Cardiac muscle cell (in vitro differentiated cells and primary cell): ENCODE measurements at places on chromosomes 16 and 17. TPM values are rescaled to one million over a fixed set of nuclear protein-coding genes. Genes with fewer than 3 reads are reported as not detected.

GRCh38 chr17:57294101-57294500, 37.8 kb downstream of the MSI2 start:
- H3K27ac ChIP-seq, result no peak overlapping the region
- H3K27me3 ChIP-seq, result no peaks in the 10 kb centered on the region
- no peak for DNase-seq
- peaks cover 4% of the 10 kb centered on the region for H3K36me3 ChIP-seq

DNA sequence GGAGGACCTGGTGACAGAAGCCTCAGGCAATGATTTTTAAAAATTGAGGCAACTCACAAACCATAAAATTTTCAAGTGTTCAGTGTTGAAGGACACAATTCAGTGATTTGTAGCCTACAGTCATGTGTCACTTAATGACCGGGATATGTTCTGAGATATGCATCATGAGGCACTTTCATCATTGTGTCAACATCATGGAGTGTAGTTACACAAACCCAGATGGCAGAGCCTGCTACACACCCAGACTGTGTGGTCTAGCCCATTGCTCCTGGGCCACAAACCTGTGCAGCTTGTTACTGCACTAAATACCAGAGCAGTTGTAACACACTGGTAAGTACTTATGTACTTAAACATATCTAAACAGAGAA, 1.6 kb downstream of the PRSS41 start:
- no peaks in the 10 kb centered on the region for H3K36me3 ChIP-seq
- no peak overlapping the region for H3K4me3 ChIP-seq
- H3K27me3 ChIP-seq, result no peaks in the 10 kb centered on the region
- peak; percentile 26 for DNase-seq

- no peaks in the 10 kb centered on the region for H3K27me3 ChIP-seq
- H3K4me3 ChIP-seq, result no peak overlapping the region
- no peak for DNase-seq
Measured at GRCh38 chr17:27403480-27404005, 52.7 kb upstream of the KSR1 start.

- H3K36me3 ChIP-seq, result peaks cover 6% of the 10 kb centered on the region
- no peak for DNase-seq
- no peak overlapping the region for H3K27ac ChIP-seq
- H3K4me3 ChIP-seq, result no peak overlapping the region
- no peaks in the 10 kb centered on the region for H3K4me1 ChIP-seq
Measured at GRCh38 chr16:2496223-2497115, 17.3 kb upstream of the ATP6V0C start.

DNA sequence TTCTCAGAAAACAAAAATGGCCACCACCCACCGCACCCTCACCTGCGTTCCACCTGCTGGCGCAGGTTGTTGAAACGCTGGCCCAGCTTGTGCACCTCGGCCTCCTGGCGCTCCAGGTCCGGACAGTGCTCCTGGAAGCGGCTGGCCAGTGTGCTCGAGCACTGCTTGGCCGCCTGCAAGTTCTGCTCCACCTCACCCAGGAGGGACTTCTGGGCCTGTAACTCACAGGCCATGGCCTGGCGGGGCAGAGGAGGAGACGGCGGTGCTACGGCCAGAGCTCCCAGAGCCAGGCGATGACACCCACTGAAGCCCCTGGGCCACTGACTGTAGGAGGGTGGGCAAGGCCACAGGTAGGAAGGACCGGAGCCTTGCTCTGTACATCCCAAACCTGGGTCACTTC, 43.4 kb downstream of the UBN1 start:
- H3K4me1 ChIP-seq, result no peaks in the 10 kb centered on the region
- H3K36me3 ChIP-seq, result peaks cover 10% of the 10 kb centered on the region
- no peak for DNase-seq
- H3K27ac ChIP-seq, result no peak overlapping the region
- no peaks in the 10 kb centered on the region for H3K27me3 ChIP-seq

GRCh38 chr17:72345088-72345487, 224.3 kb downstream of the SOX9 start:
- H3K27me3 ChIP-seq, result no peaks in the 10 kb centered on the region
- no peak overlapping the region for H3K4me3 ChIP-seq
- no peak overlapping the region for H3K27ac ChIP-seq

DNA sequence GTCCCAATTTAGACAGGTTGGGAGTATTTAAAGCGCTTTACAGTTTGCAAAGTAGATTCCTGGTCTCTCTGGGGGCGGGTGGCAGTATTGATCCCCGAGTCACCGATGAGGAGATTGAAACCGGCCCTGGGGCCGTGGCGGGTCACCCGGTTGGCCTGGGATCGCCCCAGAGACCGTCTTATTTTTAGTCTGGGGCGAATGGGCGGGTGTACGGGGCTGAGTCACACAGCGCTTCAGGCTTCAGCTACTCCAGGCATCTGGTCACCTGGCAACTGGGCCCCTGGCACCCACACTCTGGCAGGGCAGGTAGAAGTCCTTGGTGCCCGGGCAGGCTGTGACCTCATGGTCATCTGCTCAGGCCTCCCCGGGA, 669 bp downstream of the MIEF2 start:
- H3K4me1 ChIP-seq, result peaks cover 17% of the 10 kb centered on the region
- peak overlapping the region; percentile 95 for H3K27ac ChIP-seq
- DNase-seq, result peak; percentile 45
- H3K4me3 ChIP-seq, result peak overlapping the region; percentile 48

GRCh38 chr16:2946649-2947048, 17.4 kb upstream of the KREMEN2 start:
- no peak overlapping the region for H3K4me3 ChIP-seq
- no peak for DNase-seq
- no peaks in the 10 kb centered on the region for H3K36me3 ChIP-seq
- H3K27me3 ChIP-seq, result no peaks in the 10 kb centered on the region
- H3K27ac ChIP-seq, result no peak overlapping the region
- H3K4me1 ChIP-seq, result no peaks in the 10 kb centered on the region

DNA sequence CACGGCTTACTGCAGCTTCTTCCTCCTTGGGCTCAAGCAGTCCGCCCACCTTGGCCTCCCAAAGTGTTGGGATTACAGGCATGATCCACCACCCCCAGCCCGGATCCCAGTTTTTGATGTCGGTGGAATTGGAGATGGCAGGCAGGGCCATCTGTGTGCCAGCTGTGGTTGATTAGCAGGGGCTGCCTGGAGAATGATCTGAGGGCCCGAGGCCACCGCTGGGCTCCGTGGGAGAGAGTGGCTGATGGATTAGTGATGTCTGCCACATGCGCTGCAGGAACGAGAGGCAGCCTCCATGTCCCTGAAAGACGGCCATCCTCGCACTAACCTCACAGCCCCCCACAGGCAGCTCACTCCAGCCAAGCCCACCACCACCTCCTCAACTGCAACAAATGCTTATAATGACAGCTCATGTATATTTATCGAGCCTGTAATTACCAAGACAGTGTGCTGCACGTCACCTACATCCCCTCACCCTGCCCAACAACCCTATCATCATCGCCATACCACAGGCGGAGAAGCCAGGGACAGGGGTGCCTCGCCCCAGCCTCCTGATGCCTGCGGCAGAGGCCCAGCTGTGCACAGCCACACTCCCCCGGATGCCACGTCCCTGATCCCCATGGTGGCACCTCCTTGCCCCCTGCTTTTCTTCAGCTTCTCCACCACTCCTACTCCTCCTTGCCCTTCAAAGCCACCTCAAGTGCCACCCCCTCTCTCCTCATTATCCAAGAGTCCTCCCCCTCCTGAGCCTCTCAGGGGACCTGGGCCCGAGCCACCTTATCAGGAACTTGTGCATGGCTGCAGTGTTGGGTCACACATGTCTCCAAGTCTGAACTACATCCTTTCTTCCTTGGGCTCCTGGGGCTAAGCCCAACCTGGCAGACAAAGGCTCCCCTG, 33.2 kb downstream of the ACTG1 start:
- no peak for DNase-seq
- H3K27me3 ChIP-seq, result no peaks in the 10 kb centered on the region

DNA sequence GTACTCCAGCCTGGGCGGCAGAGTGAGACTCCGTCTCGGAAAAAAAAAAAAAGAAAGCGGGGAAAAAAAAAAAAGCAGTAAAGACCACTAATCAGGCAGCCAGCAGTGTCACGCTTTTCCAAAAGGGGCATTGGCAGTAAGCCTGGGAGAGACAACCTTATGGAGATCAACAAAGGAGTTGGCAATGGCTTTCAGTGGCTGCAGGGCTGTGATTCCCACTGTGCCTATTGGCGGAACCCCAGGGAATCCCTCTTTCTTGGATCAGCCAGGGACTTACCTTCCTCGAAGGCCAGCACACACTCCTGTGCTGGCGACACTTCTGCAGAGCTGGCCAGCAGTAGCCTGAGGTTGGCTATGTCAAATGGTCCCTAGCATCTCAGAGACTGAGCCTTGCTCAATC, 43.2 kb upstream of the ZFHX3 start:
- no peaks in the 10 kb centered on the region for H3K36me3 ChIP-seq
- H3K27me3 ChIP-seq, result no peaks in the 10 kb centered on the region
- H3K4me1 ChIP-seq, result peaks cover 3% of the 10 kb centered on the region
- no peak overlapping the region for H3K27ac ChIP-seq

Gene CFAP52
- 0.50 and 0.75 TPM in 2 replicates for polyA plus RNA-seq

Gene KRTAP3-1
- not detected in 2 replicates for polyA plus RNA-seq

Gene KRTAP17-1
- not detected in 2 replicates for polyA plus RNA-seq

Gene GINS2
- 15.8 and 26.5 TPM in 2 replicates for polyA plus RNA-seq

Gene NEUROD2
- polyA plus RNA-seq, result not detected in 2 replicates

Gene ANKRD13B
- polyA plus RNA-seq, result 6.3 and 7.4 TPM in 2 replicates

Gene SEZ6L2
- 5.8 and 10.3 TPM in 2 replicates for polyA plus RNA-seq
